ENCODE measurements at places on chromosomes 6 and 20.

DNA sequence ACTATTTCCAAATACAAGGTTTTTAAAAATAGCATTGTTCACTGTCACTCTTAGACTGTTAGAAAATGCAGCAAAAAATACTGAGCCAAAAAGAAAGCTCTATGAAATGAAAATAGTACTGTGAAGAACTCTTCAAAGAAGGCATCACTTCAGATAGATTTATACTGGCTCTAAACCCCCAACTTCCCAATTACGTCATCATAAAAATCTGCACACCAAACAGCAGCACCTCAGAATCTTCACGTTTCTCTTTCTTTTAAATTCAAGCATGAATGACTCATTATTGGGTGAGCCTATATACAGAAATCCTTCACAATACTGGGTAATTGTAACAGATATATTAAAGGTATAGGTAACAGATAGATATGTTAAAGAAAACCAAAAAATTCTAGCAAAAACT, 208.4 kb upstream of the HTR1E start:
- no peak for DNase-seq

DNA sequence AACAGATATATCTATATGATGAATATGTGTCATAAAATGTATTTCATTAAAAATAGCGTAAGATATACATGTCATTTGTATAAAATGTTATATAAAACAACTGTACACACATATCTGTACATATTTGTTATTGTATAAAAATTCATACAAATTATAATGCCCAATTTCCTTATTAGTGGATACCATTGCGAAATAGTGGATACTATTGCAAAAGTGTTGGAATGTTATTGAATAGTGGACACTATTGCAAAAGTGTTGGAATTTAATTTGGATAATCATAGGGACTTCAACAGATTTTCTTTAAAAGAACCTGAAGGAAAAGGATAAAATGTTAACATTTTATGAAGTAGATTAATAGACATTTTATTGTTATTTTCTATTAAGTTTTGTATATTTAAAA, 487.4 kb downstream of the HAO1 start:
- no peak for DNase-seq

- DNase-seq, result peak; percentile 76
Measured at GRCh38 chr6:41706876-41707564, 28.4 kb downstream of the TFEB start.

GRCh38 chr6:95660544-95660943, 83.2 kb downstream of the MANEA start:
- peak; percentile 8 for DNase-seq

DNA sequence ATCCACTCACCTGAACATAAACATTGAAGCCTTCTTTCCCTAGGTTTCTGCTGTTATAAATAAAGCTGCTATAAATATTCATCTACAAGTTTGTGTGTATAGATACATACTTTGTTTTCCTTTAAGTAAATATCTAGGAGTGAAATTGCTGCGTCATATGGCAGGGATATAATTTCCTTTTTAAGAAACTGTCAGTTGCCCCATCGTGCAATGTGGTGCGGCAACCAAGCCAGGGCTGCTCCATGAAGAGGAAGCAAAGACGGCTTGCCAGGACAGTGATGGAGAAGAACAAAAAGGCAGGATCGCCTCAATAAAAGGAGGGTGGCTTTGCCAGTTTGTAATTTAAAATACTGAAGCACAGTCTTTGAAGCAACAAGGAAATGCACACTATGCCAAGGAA, 36.6 kb downstream of the CITED2 start:
- DNase-seq, result no peak

DNA sequence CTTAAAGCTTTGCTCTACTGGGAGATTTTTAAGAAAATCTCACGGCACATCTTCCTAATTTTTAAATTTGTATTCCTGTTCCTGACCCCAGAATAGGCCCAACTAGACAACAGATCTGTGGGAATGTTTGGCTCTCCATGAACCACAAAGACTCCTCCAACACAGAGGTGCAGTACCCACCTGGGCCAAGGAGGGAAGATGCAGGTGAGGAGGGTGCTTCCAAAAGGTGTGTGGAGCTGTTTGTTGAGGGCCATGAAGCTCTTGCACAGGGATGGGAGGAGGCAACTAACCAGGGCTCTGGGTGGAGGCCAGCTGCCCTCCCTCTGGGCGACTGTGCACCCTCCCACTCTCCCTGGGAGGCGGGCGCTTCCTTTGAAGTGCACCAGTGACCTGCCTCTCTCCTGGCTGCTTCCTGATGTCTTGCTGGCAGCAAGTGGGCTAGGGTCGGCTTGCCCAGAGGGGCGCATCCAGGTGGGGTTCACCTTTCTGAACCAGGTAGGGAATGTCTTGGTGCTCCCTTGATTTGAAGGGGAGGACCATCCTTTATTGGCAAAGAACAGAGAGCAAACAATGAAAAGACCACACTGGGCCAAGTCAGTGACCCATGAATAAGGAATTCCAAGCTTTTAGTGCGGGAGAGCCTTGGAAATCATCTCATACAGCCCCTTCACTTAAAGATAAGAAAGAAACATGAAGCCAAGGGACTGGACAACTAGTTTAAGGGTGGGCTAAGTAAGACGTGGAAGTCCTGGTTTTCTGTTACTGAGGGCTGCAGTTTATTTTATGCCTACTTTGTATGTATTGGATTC, 76.0 kb downstream of the ANKRD6 start:
- DNase-seq, result no peak

- no peak for DNase-seq
Measured at GRCh38 chr6:2517855-2518473, 232.8 kb downstream of the MYLK4 start.

GRCh38 chr6:56370561-56371211, 123.3 kb upstream of the COL21A1 start:
- DNase-seq, result peak; percentile 54

GRCh38 chr6:156884306-156884705, 107.1 kb downstream of the ARID1B start:
- no peak for DNase-seq

DNA sequence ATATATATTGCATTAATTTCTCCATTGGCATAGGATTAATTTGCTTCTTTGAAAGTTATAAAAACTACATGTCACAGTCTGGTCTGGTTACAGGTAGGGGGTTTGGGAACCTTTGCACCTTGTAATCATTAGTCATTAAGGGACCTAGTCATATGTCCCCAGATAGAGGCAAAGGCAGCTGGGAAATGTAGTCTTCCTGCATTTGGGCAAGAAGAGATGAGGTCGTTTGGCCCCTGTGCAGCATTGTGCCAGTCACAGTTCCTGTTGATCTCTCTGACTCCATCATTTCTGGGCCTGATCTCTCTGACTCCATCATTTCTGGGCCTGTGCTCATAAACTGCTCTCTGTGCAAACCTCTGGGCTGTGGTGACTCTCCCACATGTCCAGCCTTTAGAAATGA, 73.2 kb downstream of the BCKDHB start:
- no peak for DNase-seq

DNA sequence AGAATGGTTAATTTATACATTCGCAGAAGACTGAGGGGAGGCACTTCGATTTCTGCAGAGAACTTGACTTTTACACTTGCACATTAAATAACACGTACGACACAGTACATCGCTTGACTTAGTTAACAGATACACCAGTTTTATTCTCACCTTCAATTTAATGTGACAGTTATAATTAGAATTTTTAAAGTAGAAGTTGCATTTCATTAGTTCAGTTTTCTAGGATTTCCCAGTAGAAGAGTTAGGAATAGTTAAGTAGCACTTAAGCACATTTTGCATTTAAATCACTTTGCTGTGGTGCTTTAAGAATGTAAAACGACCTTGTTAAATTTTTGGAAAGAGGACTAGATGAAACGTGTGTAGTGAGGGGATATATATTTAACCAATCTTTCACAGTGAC, 1.6 kb upstream of the BEND3 start:
- DNase-seq, result no peak

DNA sequence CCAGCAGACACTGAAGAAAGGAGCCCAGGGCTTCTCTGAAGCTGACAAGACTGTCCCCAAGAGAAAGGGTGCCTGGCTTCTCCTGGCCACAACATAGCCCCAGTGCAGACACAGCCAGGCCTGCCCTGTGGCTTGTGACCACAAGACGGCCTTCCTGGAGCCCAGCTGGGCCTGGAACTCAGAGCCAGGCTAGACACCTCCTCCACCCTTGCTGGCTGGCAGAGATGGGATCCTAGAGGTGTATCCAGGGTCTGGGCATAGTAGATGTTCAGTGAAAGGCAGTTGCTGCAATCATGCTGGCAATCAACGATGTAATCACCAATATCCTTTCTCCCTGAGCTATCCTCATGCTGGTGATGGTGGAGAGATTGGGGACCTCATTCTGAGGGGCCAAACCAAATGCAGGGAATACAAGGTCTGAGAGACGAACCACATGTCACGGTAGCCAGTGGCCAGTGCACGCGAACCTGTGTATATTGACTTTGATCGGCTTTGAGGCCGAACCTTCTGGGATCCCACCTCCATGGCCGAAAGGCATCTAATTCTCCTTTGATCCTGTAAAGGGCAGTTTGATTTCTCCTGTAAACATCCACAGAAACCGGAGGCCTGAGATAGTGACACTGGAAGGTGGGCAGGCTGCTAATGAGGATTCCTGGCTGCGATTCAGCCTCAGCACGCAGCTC, 115.2 kb downstream of the PSMB1 start:
- DNase-seq, result no peak

GRCh38 chr6:33676416-33677142, 34.9 kb downstream of the UQCC2 start:
- DNase-seq, result no peak

GRCh38 chr6:137589067-137589848, 95.1 kb upstream of the OLIG3 start:
- peak; percentile 90 for DNase-seq

- no peak for DNase-seq
Measured at GRCh38 chr20:57748601-57749130, 38.9 kb upstream of the PMEPA1 start.

DNA sequence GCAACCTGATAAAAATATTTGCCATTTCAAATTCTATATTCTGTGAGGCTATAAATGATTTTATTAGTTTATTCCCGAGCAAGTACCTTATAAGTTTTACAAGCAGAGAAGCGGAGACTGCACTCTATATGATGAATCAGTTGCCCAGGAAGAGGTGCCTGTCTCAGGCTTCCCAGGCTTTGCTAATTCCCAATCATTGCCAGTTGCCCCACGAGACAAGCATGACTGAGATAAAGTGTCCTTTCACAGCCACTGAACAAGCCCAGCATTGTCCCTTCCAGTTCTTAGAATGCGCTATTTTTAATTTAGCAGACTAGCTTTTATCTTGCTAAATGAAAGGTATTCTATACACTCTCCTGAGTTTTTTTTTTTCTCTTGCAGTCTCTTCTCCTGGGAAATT, 260.7 kb downstream of the ALDH8A1 start:
- DNase-seq, result no peak

GRCh38 chr20:59350330-59351156, 50.1 kb downstream of the EDN3 start:
- DNase-seq, result no peak

DNA sequence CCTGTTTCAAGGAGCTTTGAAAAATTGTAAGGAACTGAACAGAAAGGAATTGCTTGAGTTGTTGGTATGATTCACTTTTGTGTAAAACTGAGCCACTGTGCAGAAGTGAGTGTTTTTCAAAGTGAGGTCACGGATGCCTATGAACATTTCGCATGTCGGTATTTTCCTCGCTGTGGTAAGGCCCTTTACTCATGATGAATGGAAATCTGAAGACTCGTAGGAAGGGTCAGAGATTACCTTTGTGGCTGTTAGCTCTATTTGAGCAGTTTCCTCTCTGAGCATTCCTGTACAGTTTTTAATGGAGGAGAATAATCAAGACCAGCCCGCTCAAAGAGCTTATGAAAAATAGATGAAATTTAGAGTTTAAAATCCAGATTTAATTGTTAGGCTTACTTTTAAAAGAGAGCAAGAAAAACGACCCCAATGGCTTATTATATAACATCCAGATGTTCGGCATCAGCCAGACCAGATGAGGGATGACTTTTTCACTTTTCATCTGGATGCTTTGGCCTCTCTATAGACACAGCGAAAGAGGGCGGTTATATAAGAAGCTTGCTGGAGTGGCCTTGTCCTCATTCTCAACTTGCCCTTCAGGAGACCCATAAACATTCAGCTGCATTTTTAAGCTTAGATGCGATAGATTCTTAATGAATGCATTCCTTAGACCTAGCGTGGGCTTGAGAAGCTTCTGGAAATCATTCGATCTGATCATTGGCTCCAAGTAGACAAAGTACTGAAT, 99.5 kb downstream of the CD83 start:
- DNase-seq, result no peak

- DNase-seq, result no peak
Measured at GRCh38 chr6:75327807-75328206, 43.2 kb upstream of the TMEM30A start.

DNA sequence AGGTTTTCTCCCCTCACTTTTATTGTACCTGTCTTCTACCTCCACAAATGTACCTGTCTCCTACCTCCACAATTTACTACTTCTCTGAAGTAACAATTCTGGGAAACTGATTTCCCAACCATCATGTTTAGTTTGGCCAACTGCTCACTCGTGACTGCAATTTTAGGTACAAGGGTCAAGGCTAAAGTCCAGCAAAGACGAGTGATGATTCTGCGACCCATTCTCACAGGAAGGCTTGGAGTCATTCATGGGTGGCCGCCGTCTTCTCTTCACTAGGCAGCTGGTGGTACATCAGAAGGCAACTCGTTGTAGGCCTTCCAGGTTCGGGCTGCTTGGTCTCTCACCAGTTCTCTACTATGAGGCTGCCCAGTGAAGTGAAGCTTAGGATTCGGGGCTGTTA, 483.8 kb upstream of the JARID2 start:
- DNase-seq, result no peak

GRCh38 chr20:50574108-50574507, 63.9 kb downstream of the PTPN1 start:
- no peak for DNase-seq

All from NAMALWA (cell line).